ENCODE measurements at places on chromosomes 2 and 18. TPM values are rescaled to one million over a fixed set of nuclear protein-coding genes. Genes with fewer than 3 reads are reported as not detected.

Gene GKN1
- not detected for total RNA-seq

Gene DQX1
- not detected for total RNA-seq

Gene TMEM247
- not detected for total RNA-seq

Gene ACTR3
- 307 TPM for total RNA-seq

DNA sequence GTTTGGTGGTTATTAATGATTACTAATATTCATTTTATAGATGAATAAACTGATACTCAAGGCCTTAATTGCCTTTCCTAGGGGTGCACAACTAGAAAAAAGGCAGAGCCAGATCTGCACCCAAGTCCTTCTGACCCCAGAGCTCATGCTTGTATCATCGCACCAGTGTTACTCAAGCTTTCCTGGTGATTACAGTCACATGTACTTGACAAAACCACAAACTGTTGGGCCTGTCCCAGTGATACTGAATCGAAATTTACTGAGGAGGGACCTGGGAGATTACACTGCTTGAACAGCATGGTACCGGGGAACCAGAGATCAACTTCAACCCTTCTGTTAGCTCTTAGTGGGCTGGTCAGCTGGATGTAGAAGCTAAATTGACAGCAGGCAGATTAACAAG, 33.7 kb downstream of the FASTKD2 start:
- peak; percentile 29 for DNase-seq

DNA sequence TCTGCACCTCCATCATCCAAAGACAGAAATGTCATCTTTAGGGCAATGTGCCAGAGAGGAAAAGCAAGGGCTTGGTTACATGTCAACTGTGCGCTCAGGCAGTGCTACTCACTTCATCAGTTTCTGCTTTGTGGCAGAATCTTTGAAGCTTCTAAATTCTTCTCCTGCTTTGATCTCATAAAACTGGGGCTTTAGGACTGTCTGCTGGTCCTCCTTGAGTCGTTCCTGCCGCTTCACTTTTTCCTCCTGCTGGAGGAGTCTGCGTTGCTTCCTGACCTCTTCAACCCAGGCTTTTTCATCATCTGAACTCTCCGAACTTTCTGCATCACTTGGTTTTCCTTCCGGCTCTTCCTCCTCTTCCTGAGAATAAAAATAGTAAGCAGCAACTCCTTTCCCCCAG, 100.8 kb downstream of the NOL10 start:
- DNase-seq = no peak

- no peak for DNase-seq
Measured at GRCh38 chr2:69733342-69734034, 8.4 kb upstream of the ANXA4 start.

- DNase-seq = no peak
Measured at GRCh38 chr2:42133771-42134195, 35.4 kb upstream of the EML4 start.

- no peak for DNase-seq
Measured at GRCh38 chr2:64283641-64284361, 139.6 kb upstream of the PELI1 start.

GRCh38 chr2:157900203-157900602, 24.1 kb upstream of the ACVR1 start:
- DNase-seq = peak; percentile 87

- no peak for DNase-seq
Measured at GRCh38 chr2:80303909-80304837, at the start of gene LRRTM1. Gene LRRTM1, minus strand, starts transcription at chr2:80304752. Its CDS starts 933 bp downstream, at chr2:80303819.

GRCh38 chr2:11050565-11050964, 104.7 kb upstream of the SLC66A3 start:
- no peak for DNase-seq

DNA sequence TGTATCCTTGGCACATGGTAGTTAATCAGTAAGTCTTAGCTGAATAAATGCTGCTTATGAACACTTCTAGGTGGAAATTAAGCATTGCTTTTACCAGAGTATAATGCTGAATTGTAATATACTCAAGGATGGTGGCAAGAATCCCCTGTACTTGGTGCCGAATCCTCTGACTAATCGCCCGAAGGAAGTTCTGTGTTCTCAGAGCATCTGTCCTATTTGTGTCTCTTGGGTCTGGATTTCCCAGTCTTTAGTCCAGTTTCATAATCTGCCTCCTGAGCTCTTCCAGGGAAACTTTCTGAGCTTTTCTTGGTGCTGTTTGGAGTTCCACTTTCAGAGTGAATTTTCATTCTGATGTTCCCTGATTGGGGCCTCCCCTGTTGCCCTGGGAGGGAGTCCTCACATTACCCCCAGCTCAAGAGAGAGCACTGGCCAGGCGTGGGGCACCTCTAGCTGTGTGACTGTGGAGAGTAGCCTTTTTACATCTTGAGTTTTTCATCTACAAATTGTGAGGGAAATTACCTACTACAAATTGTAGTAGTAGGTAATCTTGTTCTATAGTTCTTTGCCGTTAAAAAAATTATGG, 144.9 kb downstream of the LTBP1 start:
- peak; percentile 21 for DNase-seq

DNA sequence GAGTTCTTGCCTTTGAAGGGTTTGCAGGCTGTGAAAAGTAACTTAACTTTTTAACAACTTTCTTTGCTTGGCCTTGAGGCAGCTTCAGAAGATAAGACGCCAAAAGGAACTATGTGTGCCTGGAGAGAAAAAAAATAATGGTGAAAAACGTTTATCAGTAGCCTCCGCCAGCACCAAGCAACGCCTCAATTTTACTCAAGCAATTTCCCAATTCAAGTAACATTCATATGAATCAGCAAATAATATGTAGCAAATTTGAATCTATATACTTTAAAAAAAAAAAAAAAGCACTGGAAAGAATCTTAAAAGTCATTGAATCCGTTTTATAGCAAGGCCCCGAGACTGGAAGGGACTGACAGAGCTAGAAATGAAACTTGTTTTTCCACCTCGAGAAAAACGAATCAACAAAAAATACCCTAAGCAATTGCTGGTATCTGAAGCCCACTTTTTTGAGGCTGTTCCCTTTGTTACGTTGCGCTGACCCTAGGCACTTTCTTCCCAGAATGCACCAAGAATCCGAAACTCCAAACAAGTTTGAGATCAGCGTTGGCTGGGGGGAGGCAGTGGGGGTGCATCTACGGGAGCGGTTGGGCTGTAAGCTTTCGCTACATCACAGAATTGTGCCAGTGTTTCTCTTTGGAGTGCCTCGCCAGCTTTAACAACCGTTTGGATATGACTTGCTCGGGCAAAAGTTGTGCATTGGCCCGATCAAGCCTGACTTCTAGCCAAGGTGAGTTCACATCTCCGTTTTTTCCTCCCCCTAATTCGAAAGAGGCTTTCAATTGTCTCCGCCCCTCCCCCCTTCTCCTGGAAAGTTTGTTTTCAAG, 2.7 kb upstream of the TGIF1 start:
- peak; percentile 71 for DNase-seq

DNA sequence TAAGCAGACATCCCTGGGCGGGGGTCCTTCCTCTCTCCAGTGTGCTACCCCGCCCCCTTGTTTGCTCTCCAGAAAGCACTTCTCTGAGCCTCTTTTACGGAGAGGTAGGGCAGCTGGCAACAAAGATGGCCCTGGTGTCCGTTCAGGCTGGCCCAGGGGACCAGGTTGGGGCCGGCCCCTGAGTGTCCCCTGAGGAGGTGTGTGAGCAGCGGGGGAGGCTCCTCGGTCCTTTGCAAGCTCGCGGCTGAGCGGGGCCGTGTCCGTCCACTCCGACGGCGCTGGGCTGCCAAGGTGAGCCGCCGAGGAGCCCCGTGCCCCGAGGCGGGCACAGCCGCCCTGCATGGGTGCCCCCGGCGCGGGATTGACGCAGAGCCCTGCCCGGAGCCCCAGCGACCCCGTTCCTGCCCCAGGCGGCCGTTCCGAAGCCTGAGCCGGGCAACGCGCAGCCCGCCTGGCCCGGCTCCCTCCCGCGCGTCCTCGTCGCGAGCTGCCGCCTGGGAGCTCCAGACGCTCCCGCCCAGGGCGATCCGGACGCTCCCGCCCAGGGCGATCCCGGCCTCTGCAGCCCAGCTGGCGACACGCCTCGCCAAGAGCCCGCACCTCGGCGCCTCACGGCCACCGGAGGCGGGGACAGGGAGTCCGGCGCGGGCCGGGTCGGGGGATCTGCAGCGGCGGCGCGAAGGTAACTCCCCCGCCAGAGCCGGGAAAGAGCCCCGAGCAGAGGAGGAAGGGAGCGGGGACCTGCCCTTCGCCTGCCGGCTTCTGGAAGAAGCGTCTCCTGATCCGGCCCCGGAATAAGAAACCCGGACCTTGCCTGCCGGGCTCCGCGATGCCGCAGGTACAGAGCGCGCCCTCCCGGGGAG, at the start of gene PROKR1:
PROKR1 (plus strand) TSS at position 569 of the 863 bp plus-strand sequence. CDS start 2,243 bp downstream, outside the sequence.
- DNase-seq = no peak

DNA sequence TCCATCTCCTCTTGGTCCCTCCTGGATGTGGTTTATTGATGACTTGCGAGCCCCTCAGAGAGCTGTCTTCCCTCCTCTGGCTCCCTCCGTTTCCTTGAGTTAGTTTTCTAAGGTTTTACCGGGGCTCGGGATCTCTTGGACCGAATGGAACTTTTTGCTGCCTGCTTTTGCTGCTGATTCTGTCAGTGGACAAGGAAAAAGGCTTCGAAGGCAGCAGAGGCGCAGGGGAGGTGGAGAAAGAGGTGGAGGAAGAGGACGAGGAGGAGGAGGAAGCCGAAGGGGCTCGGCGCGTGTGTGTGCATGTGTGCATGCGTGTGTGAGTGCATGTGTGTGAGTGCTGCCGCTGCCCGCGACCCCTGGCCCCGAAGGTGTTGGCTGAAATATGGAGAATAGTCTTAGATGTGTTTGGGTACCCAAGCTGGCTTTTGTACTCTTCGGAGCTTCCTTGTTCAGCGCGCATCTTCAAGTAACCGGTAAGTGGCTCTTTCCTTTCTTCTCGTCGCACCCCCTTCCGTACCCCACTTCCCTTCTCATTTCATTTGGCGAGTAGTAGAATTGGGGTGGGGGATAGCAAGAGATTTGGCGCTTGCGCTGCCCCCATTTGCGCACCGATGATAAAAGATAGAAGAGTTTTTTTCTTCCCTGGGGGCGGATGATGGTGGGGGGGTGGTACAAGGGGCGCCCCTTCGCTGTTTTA, 557 bp downstream of the DCC start:
- DNase-seq = no peak

DNA sequence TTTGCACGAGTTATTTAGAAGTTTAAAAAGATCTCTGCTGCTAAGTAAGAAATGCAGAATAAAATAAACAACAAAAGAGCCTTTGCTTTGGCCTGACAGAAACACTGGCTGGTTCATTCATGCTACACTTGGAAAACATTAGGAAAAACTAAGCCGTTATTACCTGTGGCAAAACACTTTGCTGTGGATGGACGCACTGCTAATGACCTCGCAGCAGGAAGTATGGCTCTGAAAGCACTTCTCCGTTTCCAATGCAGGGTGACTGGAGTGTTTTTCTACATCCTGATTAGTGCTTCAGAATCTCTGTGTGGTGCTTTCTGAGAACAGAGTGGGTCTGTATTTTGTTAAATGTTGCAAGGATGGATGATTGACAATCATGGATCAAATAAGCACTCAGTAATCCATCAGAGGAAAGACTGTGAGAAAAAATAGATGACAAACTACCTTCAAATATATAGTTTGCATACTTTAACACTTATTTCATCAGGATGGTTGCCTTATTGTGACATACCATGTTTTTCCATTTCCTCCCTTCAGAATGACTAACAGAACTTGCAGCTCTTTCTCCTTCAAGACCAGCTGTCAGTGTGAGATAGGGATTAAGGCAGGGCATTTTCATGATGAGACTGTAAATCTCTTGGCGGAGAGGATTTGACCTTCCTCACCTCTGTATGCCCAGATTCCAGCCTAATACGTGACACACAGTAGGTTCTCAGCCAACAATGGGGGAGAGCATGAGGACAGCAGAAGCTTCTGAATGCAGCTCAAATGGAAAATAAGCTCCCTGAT, 38.0 kb downstream of the LINC00305 start:
- DNase-seq = no peak

- DNase-seq = no peak
Measured at GRCh38 chr2:205771031-205771430, 88.7 kb downstream of the NRP2 start.

DNA sequence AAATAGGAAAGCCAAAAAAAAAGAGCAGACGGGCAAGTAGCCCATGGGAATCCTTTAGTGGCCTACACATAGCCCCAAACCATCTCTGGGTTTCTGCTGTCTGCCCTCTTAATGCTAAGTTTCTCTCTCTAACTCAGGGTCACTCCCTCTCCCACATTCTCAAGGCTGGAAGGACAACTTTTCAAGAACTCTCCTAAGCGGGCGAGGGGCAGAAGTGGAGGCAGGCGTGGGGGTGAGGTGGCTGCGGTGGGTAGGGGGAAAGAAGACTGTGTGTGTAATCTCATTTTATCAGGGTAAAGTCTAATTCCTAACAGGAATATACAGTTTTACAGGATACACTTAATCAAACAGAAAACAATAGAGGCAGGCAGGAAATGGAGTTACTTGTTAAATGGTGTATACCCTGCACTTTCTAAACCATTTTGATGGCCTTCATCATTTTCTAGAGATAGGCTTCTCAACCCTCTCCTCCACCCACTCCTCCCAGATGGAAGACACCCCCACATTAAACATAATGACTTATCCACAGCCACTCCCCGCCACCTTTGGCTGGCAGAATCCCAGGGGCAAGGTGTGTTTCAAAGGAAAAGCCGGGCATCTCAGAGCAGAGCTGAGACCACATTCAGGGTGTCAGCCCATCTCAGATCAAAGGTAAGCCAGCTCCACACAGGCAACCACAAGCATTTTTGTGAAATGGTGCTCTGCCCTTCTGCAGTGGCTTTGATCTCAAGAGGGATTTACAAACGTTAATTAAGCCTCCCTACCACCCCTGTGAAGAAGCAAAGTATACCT, 6.8 kb downstream of the SMAD7 start:
- no peak for DNase-seq

DNA sequence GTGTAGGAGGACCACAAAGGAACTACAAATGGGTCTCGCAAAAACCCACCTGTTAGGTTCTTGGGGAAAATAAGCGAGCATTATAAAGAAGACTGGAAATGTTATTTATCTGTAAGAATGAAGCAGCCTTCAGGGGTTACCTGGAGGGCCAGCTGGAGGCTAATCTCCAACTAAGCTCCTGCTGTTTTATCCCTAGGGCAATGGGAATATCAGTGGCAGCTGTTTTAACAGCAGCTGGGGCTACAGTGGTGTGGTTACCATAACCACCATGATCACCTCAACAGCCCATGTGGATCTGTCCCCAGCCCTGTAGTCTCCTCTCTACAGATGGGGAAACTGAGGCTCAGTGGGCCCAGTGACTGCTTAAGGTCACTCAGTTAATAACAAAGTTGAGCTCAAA, 108.1 kb downstream of the FTCDNL1 start:
- no peak for DNase-seq

DNA sequence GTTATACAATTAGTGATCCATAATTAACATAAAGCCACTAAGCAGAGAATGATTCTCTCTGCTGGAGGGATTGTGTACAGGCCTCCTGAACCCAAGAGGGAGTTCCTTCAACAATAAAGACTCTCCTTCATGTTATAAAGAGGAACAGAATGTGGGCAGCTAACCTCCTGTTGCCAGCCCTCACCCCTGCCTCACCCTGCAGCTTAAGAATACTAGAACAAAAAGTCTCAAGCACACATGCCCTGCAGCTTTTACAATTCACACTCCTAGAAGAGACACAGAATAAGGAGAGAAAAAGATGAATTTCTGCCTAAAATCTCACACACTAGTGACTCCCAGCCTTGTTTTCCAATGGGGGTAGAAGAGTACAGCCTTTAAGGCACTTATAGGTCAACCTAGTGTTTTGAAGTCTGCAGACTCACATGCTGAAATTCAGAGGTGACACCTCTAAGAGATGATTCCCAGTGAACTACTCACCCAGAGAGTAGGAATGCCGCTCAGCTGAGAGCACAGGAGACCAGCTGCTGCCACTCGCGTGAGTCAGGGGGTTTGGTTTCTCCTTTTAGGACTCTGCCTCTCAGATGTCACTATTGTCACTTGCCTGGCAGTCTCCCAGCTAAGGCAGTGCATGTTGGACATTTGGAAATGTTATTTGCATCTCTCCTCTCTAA, 32.5 kb upstream of the IL1RL1 start:
- DNase-seq = peak; percentile 39
